ENCODE measurements at places on chromosomes 16 and 17. TPM values are rescaled to one million over a fixed set of nuclear protein-coding genes. Genes with fewer than 3 reads are reported as not detected.

- H3K36me3 ChIP-seq, result peaks cover 69% of the 10 kb centered on the region
- H3K4me3 ChIP-seq, result no peak overlapping the region
- H3K27me3 ChIP-seq, result no peaks in the 10 kb centered on the region
- peak overlapping the region; percentile 30 for H3K27ac ChIP-seq
Measured at GRCh38 chr17:75238684-75239191, 22.7 kb downstream of the GGA3 start.

The ZACN gene
- total RNA-seq, result 0.34 TPM

The SLFN12L gene
- 0.14 TPM for total RNA-seq

The KRT34 gene
- not detected for total RNA-seq

The ZNF205 gene
- total RNA-seq, result 17.7 TPM

The CES5A gene
- not detected for total RNA-seq

Measured in Calu3 (cell line).